MM.1S (cell line): ENCODE measurements at places on chromosomes 16 and 17.

DNA sequence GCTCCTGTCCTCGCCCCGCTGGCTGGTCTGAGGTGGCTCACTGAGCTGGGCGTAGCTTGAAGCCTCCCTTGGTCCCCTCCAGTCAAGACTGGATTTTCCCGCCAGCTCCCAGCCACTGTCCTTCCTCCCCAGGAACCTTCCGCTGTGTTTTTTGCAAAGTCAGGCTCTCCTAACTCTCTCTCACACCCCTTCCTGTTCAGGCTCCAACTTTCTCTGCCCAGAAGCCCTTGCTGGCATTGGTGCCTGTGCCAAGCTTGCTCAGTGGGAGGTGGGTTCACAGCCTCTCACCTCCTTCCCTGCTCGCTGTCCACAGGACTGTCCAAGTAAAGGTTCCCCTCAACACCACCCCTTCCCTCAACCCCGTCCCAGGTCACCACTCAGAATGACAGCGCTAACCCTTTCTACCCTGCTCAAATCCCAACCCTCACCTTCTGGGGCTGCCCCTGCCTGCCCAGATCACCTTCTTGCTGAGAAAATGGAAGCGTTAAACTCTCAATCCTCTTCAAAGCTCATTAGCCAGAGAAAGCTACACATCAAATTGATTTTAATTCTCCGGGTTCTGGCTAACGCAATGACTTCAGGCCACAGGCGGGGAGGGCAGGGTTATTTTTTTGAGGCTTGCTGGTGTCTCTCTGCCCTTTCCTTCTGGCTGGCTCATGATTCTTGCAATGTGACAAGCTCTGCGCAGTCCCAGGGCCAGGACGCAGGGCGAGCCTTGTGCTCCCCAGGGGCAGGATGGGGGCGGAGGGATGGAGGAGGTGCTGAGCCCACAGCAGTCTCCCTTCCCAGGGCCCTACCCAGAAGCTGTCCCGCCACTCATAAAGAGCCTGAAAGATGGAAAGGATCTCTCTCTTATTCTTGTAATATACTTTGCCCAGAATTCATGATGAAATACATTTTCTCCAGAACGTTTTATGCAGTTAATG lies 357.2 kb upstream of the TNRC6C start:
- DNase-seq = no peak

DNA sequence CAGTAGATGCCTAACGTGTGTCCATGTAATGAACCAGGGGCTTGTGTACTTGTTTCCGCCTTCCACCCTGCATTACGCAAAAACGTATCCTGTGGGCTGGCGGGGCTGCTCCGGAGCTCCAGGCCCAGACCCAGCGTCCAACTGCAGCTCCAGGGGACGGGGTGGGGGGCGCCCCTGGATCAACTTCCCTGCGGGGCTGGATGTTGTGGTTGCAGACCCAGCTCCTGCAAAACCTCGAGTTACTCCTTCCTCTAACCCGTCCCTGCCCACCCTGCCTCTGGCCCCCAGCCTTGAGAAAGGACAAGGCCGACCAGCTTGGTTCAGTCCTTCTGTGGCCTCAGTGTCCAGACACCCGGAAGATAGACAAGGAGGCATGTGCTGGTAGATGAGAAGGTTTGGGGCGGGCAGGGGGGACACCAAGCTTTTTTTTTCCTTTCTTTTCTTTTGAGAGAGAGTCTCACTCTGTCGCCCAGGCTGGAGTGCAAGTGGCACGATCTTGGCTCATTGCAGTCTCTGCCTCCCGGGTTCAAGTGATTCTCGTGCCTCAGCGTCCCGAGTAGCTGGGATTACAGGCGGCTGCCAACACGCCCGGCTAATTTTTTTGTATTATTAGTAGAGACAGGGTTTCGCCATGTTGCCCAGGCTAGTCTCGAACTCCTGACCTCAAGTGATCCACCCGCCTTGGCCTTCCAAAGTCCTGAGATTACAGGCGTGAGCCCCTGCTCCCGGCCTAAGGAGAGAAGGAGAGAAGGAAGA lies 731 bp upstream of the EXOC7 start:
- no peak for DNase-seq

GRCh38 chr17:63136369-63137012 lies 170.5 kb downstream of the TANC2 start:
- DNase-seq = no peak

- peak; percentile 10 for DNase-seq
Observed at GRCh38 chr16:74309789-74310781, 13.5 kb downstream of the PSMD7 start.

DNA sequence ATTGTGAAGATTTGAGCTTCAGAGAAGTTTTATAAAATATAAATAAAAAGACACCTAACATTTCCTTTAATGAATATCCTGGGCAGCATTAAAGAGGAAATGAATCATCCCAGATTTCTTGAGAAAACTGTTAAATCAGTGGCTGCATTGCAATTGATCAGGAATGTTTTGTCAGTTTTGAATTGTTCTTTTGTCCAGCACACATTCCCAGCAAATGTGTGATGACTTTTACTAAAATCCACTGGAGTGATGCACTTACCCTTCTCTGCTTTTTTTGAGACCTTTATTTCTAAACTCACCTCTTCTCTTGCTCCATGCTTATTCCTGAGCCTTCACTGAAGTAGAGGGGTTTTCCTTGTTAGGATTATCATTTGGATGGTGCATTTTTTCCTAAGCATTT lies 1307.2 kb downstream of the CDH8 start:
- DNase-seq = no peak

DNA sequence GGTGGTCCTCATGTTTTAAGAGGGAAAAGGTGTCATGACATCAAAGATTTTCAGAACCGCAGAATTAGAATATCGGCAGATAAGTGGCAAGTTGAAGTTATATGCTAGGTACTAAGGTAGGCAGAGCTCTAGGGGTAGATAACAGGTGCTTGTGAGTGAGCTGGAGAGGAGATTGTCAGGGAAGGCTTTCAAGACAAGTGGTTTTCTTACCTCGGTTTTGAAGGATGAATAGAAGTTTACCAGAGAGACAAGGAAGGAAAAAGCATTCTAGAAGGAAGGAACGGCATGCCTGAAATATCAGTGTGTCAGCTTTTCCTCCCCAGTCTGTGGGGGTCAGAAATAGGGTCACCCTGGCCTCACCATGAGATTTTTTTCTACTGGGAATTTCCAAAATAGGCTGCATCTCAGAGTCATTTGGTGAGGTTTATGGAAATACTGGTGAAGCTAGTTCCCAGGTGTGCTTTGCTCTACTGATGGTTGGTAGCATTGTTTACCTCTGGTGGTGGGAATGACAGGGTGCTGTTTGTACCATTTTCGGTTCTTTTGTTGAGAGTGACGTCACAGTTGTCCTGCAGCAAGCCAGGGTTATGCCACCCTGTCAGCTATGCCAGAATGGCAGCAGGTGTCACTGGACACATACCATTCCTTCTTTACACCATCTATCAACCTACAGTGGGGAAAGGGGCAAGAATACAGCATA lies 112.5 kb downstream of the MSI2 start:
- peak; percentile 87 for DNase-seq

GRCh38 chr17:29574732-29575510 lies 6.4 kb downstream of the TP53I13 start:
- no peak for DNase-seq

DNA sequence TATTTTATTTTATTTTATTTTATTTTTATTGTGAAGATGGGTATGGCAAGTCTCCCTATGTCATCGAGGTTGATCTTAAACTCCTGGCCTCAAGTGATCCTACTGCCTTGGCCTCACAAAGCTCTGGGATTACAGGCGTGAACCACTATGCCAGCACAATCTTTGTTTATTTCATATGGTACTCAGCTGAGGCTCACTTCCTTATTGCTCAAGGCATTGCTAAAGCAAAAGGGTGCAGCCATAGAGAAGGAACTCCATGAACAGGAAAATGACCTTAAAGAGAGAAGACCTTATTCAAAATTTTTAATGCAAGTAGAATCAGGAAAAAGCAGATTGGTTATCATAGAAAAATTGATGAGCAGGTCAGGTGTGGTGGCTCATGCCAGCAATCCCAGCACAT lies 110.6 kb upstream of the RBBP6 start:
- no peak for DNase-seq

GRCh38 chr16:50390914-50391716 lies 22.3 kb upstream of the BRD7 start:
- no peak for DNase-seq

DNA sequence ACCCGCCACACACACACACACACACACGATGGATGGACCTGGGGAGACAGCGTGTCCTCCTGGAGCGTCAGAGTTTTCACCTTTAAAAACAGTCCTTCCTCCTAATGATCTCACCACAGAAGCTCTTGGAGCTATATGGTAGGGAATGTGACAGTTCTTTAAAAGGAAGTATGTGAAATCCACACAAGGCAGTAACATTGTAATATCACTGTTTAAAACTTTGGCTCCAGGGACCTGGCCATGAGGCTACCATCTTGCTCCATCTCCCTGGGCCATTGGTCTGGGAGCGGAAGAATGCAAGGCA lies 302.4 kb downstream of the SOX9 start:
- no peak for DNase-seq

- no peak for DNase-seq
Observed at GRCh38 chr17:28086519-28086918, 44.0 kb downstream of the NLK start.

DNA sequence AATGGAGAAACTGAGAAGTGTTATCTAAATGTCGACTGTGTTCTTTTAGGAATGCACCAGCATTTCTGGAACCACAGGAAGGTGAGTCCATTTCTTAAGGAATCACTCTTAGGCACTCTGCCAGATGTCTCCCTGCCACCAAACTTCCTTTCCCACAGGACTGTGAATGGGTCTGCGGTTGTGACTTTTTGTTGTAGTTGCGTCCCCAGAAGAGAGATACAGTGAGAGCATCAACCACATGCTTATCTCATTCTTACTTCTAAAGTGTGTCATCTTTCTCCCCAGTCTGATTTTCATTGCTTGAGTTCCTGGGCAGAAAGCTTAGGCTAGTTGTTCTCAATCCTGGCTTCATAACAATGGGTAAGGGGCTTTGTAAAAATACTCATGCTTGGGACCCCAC lies 13.4 kb downstream of the ITPRIPL2 start:
- DNase-seq = no peak

GRCh38 chr16:73365016-73365551 lies 317.2 kb upstream of the ZFHX3 start:
- no peak for DNase-seq

DNA sequence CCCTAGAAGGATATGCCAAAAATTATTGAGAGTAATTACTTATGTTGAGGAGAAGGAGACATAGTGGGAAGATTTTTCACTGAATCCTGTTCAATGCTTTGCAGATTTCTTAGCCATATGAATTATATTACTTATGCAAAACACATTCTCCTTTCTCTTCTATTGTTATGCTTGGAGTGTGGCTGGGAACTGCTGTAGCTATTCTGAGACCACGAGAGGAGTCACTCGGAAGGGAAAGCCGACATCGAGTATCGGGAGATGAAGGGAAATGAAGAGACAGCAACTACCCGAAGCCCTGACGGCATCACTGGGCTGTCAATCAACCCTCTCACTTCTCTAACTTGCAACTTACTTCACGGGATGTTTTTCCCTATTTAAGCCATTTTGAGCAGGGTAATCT lies 39.6 kb downstream of the STX8 start:
- DNase-seq = no peak

GRCh38 chr16:24328835-24329452 lies 72.8 kb downstream of the CACNG3 start:
- no peak for DNase-seq
